ENCODE measurements at places on chromosomes 4 and X.

GRCh38 chr4:104549736-104550135 lies 55.0 kb upstream of the CXXC4 start:
- H3K4me1 ChIP-seq = no peaks in the 10 kb centered on the region
- no peaks in the 10 kb centered on the region for H3K27me3 ChIP-seq
- no peaks in the 10 kb centered on the region for H3K36me3 ChIP-seq

DNA sequence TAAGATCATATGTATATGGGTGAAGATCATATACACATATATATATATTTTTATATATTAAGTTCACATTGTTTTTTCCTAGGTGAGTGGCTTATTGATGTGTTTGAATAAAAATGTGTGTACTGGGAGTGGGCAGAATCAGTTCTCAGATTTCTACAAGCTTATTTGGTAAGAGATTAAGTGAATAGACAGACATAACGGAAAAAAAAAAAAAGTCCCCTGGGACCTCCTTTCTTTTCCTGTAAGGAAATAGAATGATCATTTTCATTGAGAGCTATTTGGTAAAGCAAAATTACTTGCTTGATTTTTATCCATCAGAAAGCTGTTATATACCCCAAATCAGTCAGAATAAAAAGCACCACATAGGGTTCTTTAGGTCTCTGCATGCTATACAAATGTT lies 597.7 kb downstream of the PCDH18 start:
- H3K4me3 ChIP-seq = no peak overlapping the region
- DNase-seq = no peak
- no peaks in the 10 kb centered on the region for H3K4me1 ChIP-seq
- no peaks in the 10 kb centered on the region for H3K27me3 ChIP-seq
- H3K36me3 ChIP-seq = no peaks in the 10 kb centered on the region

- no peaks in the 10 kb centered on the region for H3K4me1 ChIP-seq
- no peaks in the 10 kb centered on the region for H3K27me3 ChIP-seq
- no peak overlapping the region for H3K27ac ChIP-seq
- no peak overlapping the region for H3K4me3 ChIP-seq
- no peaks in the 10 kb centered on the region for H3K36me3 ChIP-seq
Measured at GRCh38 chrX:38651625-38652601, 90.6 kb downstream of the TSPAN7 start.

DNA sequence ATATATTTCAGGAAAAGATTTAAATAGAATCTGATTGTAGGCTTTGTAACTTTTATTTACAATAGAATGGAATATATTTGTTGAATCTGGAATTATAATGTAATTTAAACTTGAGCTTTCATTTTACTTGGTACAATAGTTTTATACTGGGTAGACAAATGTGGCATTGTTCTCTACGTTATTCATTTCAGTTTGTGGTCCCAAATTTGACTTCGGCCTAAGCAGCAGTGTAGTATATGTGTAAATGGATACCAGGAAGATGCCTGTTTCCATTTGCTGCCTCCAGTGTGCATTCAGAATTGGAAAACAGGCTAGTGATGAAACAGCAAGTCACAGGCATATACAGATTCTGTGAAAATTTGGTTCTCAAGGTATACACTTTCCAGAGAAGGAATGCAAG lies 77.8 kb downstream of the CLDN22 start:
- DNase-seq = no peak
- no peaks in the 10 kb centered on the region for H3K36me3 ChIP-seq
- no peak overlapping the region for H3K27ac ChIP-seq
- no peaks in the 10 kb centered on the region for H3K27me3 ChIP-seq

GRCh38 chrX:117995378-117995777 lies 121.2 kb downstream of the KLHL13 start:
- H3K36me3 ChIP-seq = no peaks in the 10 kb centered on the region
- H3K4me1 ChIP-seq = peaks cover 4% of the 10 kb centered on the region
- no peak overlapping the region for H3K4me3 ChIP-seq
- no peak for DNase-seq
- H3K27me3 ChIP-seq = no peaks in the 10 kb centered on the region
- no peak overlapping the region for H3K27ac ChIP-seq

DNA sequence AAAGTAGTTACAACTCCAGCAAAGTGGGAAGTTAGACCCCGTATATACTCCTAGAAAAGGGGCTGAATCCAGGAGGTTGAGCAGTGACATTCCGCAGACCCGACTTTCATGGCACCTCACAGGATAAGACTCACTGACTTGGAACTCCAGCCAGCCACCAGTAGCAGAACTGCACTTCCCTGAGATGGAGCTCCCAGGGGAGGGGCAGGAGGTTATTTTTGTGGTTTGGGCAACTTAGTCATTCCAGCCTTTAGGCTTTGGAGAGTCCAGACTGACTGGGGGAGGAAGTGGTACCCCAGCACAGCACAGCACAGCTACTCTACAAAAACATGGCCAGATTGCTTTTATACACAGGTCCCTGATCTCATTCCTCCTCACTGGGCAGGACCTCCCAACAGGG lies 319.1 kb downstream of the PCDH19 start:
- H3K27me3 ChIP-seq = no peaks in the 10 kb centered on the region
- H3K27ac ChIP-seq = no peak overlapping the region
- no peak for DNase-seq
- peaks cover 8% of the 10 kb centered on the region for H3K4me1 ChIP-seq

- H3K4me3 ChIP-seq = peak overlapping the region; percentile 34
- H3K27ac ChIP-seq = no peak overlapping the region
- no peaks in the 10 kb centered on the region for H3K27me3 ChIP-seq
- no peaks in the 10 kb centered on the region for H3K36me3 ChIP-seq
- DNase-seq = peak; percentile 58
Measured at GRCh38 chr4:86939729-86940575, 5.1 kb downstream of the AFF1 start.

DNA sequence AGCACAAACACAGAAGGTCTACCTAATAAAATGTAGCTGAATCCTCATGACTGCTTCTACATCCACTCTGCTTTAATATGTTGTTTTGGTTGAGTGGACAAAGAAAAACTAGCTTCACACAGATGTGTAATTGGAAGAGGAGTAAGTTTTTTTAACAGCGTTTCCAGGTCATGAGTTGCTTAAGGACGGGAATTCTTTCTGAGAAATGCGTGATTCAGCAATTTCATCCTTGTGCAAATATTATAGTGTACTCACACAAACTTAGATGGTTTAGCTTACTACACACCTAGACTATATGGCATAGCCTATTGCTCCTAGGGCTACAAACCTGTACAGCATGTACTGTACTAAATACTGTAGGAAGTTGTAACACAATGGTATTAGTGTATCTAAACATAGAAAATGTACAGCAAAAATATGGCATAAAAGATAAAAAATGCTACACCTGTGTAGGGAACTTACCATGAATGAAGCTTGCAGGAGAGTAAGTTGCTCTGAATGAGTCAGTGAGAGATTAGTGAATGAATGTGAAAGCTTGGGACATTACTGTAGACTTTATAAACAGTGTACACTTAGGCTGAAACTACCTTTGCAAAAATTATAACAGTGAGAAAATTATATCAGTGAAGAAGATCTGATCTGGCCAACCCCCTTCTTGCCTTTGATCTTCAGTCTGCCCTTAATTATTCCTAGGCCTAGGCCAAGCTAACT lies 70.8 kb upstream of the IL15 start:
- no peak overlapping the region for H3K27ac ChIP-seq
- H3K4me1 ChIP-seq = no peaks in the 10 kb centered on the region
- DNase-seq = no peak
- no peaks in the 10 kb centered on the region for H3K36me3 ChIP-seq

DNA sequence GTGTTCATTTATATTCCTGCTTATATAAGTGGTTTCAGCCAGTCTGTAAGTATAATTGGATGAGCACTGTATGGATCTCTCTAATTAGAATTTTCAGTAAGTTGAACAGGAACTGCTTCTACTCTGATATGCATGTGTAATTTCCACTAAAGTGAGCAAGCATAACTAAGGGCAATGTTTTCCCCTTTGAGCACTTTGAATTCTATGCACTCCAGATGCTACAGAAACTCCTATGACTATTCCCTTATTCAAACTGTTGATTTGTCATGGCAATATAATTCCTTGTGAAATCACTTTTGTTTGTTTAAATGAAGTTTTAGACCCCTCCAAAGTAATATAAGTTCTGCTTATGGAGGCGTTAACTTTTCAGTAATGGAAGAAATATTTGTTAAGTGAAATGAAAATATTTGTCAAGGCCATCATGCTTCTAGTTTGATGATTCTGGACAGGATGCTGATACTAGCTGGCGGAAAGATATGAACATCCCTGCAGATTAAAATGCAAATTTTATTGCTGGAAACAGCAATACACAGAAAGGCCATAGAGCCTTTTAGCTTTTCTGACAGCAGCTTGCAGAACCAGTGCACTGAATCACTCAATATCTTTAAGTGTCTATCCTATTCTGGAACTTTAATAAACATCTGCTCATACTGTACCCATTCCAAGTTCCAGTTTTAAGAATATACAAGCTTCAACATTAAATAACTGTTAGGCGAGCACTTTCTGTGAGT lies 1460.8 kb downstream of the RAPGEF2 start:
- no peak overlapping the region for H3K27ac ChIP-seq
- no peak overlapping the region for H3K4me3 ChIP-seq
- no peak for DNase-seq
- H3K4me1 ChIP-seq = no peaks in the 10 kb centered on the region

GRCh38 chr4:95045429-95045828 lies 287.7 kb downstream of the BMPR1B start:
- no peaks in the 10 kb centered on the region for H3K4me1 ChIP-seq
- H3K27ac ChIP-seq = no peak overlapping the region
- DNase-seq = no peak
- H3K36me3 ChIP-seq = no peaks in the 10 kb centered on the region

DNA sequence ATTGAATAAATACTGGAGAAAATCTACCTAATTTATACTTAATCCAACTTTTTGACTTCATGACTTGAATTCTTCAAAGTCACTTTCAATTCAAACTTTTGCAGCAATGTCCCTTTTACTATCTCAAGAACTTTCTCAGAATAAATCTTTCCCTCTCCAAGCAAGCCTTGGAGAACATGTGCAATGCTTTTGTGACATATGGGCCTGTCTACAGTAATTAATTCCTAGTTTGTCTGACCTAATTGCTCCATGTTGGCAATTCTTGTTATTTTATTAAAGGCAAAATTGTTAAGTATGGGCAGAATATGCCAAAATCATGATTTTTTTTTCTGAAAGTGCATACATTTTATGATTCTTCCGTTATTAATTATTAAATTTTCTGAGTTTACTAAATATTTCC lies 1115.3 kb downstream of the PDHA2 start:
- no peaks in the 10 kb centered on the region for H3K4me1 ChIP-seq
- no peaks in the 10 kb centered on the region for H3K36me3 ChIP-seq
- no peak for DNase-seq
- no peaks in the 10 kb centered on the region for H3K27me3 ChIP-seq
- H3K4me3 ChIP-seq = no peak overlapping the region

DNA sequence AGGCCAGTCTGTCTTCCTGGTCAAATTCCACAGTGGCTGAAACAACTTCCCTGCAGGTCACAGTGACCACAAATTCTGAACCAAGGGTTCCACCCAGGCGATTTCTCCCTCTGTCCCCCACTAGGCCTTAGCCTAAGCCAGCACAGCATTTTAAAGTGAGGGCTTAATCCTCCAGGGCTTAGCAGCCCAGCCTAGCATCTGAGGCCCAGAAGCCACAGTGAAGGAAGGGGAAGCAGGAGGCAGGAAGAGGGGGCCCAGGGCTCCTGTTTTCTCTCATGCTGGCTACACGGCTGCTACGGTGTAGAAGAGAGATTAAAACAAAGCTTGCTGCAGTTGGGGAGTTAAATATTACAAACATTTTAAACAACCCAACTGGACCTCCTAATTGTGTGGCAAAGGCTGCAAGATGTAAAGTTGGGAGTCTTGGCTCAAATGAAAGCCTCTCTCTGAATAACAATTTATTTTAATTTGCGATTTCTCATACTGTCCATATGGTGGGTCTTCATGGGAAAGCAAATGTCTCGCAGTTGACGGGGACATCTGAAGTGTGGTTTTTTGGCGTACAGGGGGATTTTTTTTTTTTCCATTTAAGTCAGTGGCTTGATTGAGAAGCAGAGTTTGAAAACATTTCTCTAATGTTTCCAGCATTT lies 170.8 kb upstream of the RAI2 start:
- H3K36me3 ChIP-seq = no peaks in the 10 kb centered on the region
- no peaks in the 10 kb centered on the region for H3K4me1 ChIP-seq
- no peaks in the 10 kb centered on the region for H3K27me3 ChIP-seq
- no peak overlapping the region for H3K27ac ChIP-seq
- H3K4me3 ChIP-seq = no peak overlapping the region

DNA sequence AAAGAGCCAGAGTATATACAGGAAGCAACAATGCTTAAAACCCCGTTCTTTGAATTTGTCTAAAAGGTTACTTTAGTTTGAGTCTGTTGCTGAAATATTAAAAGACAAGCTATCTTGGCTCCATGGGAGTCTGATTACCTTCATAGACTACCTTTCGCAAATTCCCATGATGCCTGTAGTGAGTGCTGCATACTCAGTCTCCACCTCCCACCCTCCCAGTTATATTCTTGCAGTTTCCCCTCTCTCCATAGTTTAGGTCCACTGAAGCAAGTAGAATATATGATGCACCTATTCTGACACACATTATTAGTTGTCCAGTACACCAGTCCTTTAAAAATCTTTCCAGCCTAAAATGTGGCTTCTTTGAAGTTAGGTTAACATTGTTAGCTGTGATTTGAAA lies 2.4 kb downstream of the CNKSR2 start:
- no peaks in the 10 kb centered on the region for H3K36me3 ChIP-seq
- no peak overlapping the region for H3K27ac ChIP-seq
- no peak for DNase-seq

DNA sequence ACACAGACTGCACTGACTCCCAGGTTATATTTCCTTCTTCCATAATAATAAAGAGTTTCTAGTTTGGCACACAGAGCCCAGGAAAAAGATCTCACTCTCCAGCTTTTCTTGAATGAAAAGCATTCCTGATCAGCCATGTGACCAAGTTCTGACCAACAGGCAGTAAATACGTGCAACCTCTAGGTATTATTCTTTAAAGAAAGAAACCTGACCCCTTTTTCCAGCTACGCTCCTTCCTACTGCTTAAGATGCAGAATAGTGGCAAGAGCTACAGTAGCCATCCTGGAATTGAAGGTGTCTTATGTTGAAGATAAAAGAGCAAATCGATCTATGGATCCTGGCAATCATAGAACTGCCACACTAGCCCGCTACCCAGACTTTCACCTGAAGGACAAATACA lies 76.7 kb downstream of the LRBA start:
- DNase-seq = no peak
- no peaks in the 10 kb centered on the region for H3K36me3 ChIP-seq
- H3K4me1 ChIP-seq = peaks cover 22% of the 10 kb centered on the region
- H3K27ac ChIP-seq = no peak overlapping the region
- no peaks in the 10 kb centered on the region for H3K27me3 ChIP-seq

DNA sequence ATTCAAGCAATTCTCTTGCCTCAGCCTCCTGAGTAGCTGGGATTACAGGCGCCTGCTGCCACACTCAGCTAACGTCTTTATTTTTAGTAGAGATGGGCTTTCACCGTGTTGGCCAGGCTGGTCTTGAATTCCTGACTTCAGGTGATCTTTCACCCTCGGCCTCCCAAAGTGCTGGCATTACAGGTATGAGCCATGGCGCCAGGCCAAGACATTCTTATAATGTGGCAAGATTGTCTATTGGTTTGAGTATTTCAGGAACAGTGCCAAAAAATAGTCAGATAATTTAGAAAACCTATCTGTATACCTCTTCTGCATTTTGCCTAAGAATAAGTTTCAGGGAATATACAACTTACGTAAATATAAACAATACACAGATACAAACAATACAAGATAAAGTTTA lies 136.8 kb downstream of the TMA16 start:
- DNase-seq = no peak
- no peaks in the 10 kb centered on the region for H3K27me3 ChIP-seq
- no peak overlapping the region for H3K27ac ChIP-seq

GRCh38 chr4:87950936-87951511 lies 24.5 kb upstream of the SPP1 start:
- peak; percentile 15 for DNase-seq
- no peak overlapping the region for H3K27ac ChIP-seq
- H3K4me3 ChIP-seq = no peak overlapping the region
- 0 out of 2 replicates have a peak, but pooled peaks cover under 1% of the 10 kb centered on the region for H3K27me3 ChIP-seq
